GM04503 (cell line): ENCODE measurements at places on chromosomes 7 and 10.
A peak's percentile ranks its signal among the peaks of the same experiment; 100 is the strongest.

GRCh38 chr7:93031795-93032194 lies 86.0 kb downstream of the SAMD9 start:
- DNase-seq, result no peak

- no peak for DNase-seq
These were observed 135.7 kb upstream of the BTBD16 start for GRCh38 chr10:122135251-122136025.

DNA sequence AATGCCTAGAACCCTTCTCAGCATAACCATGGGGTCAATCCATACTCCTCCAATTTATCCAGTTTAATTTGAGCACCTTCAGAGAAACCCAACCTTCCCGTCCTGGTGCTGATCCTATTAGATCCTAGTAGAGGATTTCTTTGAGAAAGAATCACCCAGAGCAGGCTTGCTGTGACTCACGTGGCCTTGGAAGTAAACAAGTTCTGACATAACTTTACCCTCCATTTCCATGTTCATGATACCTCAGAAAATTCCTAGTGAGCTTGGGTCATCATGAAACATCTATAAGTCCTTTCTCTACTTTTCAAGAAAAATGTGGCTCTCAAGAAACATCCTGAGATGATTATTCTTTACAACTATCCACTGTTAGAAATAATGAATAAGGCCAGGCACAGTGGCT lies 71.7 kb downstream of the PRLHR start:
- no peak for DNase-seq

DNA sequence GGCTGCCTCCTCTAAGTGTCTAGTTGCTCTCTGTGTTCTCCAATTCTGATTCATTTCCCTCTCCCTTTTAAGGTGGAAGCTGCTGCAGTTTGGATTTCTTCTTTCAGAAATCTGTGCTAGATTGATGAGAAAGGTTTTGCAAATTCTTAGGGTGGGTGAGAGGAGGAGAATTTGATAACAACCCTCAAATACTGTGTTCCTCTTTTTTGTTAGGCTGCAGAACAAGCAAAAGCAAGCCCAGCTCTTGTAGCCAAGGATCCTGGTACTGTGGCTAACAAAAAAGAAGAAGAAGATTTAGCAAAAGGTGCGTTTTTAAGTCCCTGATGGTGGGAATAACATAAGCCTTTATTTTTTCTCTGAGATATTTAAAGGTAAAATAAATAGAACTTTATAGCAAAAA lies 49.1 kb downstream of the STAM start:
- DNase-seq, result no peak

DNA sequence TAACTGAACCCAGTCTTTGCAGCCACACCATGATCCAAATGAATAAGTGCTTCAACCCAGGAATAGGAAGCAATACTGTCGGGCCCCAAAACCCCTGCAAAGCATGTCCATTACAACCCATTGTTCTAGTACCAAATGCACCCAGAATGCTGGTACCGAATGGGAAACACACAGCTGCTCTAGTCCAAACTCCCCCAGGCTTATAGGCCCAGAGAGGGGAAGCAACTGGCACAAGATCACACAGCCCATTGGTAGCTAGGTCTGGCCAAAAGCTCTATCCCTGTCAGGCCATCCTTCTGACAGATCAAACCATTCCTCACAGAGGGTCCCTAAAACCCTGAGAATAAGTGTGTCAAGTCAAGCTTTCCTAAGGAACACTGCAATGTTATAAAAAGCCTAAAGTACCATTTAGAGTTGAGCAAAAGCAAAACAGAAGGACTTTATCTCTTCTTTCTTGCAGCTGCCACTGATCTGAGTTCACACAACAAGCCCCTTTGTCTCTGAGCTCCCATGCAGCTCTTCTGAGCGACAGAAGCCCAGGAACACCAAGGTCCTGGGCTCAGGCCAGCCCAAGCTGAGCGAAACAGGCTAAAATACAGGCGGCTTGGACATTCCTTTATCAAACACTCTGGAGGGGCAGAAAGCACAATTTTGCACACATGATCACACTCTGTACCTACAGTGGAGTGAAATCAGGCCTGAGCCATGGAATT lies 116.7 kb downstream of the SGMS1 start:
- no peak for DNase-seq

- DNase-seq, result no peak
These were observed 38.5 kb downstream of the COL1A2 start for GRCh38 chr7:94433224-94433623.

DNA sequence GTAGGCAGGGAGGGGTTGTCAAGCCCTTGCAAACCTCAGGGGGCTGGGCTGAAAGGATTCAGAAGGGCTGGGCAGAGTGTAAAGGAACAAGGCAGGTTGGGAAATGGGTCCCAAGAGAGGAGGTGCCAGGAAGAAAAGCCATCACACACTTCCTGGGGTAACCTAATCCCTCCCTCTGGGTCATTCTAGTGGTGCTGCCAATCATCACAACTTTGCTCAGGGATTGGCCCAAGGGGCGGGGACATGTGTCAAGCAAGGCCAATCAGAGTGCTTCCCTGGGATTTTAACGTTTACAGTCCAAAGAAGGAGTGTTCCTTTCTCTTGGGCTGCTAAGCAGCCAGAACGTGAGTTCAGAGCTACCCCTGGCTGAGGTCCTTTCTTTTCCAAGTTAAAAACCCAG lies 57.1 kb upstream of the NPTX2 start:
- no peak for DNase-seq

GRCh38 chr7:22865602-22865960 lies 42.9 kb upstream of the TOMM7 start:
- no peak for DNase-seq

DNA sequence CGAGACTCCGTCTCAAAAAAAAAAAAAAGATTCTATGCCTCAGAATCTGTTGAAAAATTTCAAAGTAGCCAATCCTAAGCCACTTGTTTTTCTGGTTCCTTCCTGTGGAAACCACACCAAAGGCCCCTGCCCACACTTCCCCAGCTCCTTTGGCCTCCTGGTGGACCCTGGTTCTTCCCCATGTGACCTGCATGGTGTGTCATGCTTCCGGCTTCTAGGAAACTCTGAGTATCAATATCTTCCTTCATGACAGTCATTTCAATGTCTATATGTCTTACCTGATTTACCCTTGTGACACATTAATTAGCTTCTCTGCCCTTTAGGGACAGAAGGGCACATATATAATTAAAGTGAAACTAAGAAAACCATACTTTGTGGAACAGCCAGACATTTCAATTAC lies 80.4 kb upstream of the GRB10 start:
- DNase-seq, result no peak

DNA sequence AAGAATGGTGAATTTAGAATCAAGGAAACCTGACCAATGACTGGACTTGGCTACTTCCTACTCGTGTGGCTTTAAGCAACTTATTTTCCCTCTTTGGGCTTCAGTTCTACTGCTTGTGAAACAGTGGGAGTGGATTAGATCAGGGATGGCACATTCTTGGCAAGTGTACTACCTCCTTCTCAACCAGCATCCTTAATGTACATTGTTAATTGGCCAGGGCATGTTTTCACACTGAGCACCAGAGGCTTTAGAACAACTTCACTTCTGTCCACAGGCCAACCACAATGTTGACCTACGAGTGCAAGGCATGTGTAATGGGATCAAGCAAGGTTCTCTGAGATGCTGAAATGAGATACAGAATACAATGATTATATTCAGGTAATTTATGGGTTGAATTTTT lies 315.3 kb downstream of the ADRA2A start:
- peak; percentile 96 for DNase-seq

DNA sequence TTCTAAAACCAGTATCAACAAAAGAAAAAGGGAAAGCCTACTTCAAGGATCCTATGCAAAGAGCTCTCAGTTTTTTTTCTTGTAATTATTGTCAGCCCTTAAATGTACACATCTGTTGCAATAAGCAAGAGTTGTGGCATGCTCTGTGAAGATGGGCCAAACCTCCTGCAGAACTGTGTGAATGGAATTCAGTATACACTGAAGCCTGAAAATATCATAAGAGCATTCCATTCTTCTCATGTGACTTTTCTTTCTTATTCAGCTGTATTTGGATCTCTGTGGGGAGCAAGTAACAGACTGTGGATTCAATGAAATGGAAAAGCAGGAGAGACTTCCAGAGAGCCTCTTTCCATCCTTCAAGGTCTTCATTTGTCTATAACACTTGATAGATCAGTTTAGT lies 130.7 kb downstream of the SAMD9 start:
- DNase-seq, result no peak

DNA sequence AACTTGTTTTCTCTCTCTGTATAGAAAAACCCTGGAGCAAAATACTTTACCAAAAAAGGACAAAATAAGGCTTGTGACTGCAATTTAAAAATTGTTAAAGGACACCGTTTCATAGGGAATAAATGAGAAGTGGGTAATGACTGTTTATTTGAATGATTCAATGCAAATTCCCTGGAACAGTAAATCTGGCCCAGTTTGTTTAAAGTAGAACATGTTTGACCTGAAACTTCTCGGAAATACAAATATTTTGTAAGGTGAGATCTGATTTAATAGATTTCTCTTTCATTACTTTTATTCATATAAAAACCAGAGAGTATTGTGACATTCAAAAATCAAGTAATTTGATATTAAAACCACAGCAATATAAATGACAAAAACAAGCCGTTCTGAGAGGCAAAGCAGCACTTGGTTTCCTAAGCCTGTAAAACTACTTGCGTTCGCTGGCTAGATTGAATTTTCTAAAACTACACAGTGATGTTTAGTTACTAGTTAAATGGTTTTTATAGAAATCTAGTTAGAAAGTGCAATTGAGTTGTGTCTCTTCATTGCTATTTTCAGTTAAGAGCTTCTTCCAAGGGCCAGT lies 76.8 kb upstream of the PITRM1 start:
- no peak for DNase-seq

DNA sequence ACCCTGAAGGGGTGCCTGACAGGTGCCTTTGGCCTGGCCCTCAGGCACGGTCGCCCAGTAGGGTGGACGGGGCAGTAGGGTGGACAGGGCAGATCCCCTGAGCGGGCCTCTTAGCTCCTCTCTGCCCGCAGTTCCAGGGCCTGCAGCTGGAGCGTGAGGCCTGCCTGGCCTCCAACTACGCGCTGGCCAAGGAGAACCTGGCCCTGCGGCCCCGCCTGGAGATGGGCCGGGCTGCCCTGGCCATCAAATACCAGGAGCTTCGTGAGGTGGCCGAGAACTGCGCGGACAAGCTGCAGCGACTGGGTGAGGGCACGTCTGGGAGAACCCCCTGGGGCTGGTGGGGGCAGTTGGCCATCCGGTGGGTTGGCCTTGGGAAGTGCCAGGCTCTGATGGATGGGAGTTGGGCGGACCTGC lies 1.7 kb downstream of the VPS37D start:
- no peak for DNase-seq

GRCh38 chr10:88966797-88967196 lies 14.2 kb upstream of the ACTA2 start:
- no peak for DNase-seq

DNA sequence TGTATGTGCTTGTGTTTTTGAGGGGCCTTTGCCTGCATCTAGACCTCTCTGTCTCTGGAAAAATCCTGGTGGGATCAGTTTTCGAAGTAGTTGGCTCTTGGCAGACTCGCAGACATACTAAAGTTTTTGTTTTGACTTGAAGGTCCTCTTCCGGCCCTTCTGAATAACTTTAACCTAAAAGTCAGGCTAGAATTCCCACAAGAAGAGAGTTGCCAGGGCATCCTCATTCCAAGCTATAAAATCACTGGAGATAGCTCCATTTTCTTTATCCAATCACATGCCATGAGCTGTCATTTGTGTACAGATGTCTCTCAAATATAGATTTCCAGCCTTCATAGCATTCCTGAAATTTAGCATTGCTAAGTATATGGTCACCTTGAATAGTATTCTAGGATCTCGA lies 967.8 kb downstream of the LRMDA start:
- DNase-seq, result no peak

GRCh38 chr7:28002638-28003037 lies 178.0 kb downstream of the JAZF1 start:
- no peak for DNase-seq

- DNase-seq, result no peak
These were observed 21.4 kb upstream of the SLIT1 start for GRCh38 chr10:97207131-97207530.

DNA sequence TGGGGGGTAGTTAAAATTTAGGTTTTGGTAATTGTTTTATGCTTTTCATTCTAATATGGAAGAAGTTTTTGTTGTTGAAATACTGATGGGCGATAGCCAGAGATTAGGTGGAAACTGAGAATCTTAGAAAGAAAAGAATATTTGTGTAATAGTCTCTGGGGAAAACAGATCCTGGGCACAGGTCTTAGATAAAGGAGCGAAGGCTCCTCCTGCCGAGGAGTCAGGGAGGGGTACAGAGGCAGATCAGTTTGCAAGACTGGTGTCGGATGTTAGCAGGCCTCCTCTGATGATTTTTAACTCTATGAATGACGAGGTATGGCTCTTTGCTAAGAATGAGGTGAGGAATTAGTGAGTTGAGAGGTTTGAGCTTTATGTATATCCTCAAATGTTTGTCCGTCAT lies 339.7 kb downstream of the HGF start:
- DNase-seq, result no peak
